ENCODE measurements at places on chromosomes 7 and 10.

DNA sequence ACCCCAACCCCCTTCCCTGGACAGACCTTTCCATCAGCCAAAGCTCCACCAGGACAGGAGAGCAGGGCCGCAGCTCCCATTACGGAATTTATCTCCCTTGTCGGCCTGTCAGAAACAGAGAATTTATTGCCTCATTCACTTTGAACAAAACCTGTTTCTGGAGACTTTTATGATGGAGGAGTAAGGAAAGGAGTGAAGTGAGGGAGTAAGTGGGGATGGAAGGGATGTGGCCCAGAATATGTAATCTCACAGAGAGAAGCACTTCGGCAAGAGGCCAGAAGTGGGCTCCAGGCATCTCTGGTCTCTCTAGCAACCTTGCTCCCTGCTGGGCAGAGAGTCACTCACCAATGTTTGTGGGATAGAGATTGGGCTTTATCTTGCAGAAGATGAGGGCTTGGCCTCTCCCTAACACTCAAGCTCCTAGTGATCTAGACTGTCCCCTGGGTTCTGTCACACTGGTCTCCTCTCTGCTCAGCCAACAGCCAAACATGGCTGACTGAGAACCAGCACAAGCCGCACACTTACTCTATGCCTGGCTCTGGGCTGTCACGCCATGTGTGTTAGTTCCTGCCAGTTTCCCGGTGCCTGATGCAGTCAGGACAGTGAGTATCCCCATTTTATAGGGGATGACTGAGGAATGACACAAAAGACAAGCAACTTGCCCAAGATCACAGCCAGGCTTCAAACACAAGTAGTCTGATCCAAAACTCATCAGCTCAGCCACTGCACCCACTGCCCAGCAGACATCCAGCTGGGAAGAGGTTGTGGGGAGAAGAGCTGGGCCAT, 149.4 kb upstream of the ZMIZ1 start:
- no peak for DNase-seq

- DNase-seq, result no peak
Measured at GRCh38 chr10:35875016-35875676, 233.1 kb upstream of the FZD8 start.

- DNase-seq, result no peak
Measured at GRCh38 chr10:60093317-60093716, 187.0 kb upstream of the CCDC6 start.

- DNase-seq, result no peak
Measured at GRCh38 chr10:47133871-47134570, 166.0 kb upstream of the GDF10 start.

DNA sequence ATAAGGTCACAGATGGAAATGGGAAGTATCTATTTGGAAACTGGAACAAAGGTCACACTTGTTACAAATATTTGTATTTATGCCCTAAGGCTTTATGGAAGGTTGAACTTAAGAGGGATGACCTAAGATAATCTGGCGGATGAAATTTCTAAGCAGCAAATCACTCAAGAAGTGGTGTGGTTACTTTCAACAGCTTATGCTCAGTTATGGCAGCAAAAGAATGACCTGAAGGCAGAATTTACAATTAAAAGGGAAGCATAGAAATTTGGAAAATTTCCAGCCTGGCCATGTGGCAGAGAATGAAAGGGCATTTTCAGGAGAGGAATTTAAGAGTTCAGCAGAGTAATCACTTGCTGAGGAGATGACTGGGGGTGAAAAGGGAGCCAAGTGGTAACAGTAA, 95.8 kb upstream of the TNS3 start:
- DNase-seq, result no peak

DNA sequence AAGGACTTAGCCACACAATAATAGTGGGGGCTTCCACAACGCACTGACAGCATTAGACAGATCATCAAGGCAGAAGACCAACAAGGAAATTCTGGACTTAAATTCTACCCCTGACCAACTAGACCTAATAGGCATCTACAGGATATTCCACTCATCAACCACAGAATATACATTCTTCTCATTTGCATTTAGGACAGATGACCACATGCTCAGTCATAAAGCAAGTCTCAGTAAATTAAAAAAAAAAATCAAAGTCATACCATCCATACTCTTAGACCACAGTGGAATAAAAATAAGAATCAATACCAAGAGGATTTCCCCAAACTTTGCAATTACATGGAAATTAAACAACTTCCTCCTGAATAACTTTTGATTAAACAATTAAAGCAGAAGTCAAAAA, 155.9 kb downstream of the CDK14 start:
- DNase-seq, result no peak

DNA sequence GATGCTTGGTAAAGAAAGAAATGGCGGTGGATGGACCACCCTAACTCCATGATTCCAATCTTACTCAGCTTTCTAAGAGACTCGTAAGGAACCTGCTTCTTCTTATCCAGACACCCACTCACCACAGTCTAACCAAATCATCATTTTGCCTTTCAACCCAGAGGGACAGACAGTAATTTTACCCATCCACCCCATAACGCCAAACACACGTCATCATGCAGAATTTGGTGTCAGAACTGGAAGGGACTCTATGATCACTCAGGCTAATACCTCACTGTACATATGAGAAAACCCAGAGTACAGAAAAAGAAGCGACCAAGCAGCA, 388 bp downstream of the ECD start:
- no peak for DNase-seq

Data from NCI-H524 treated with DMSO at 0.1 percent for 48 hours (cell line).